ENCODE measurements at places on chromosomes 1 and 21.

DNA sequence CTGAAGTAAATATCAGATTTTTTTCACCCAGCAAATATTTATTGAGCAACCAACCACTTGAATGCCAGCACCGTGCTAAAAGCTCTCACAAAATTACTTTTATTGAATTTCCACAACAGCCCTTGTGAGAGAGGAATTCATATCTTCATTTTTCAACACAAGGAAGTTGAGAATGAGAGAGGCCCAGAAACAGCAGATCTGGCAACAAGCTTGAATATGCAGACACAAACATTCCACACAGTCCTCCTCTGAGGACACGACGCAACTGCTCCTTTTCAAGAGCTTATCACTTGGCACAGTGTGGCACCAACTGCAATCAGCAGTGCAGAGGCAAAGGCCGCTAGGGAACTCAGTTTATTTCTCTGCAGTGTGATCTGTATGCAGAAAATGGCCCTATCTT is 32.2 kb upstream of the IFNAR2 start:
- no peak for DNase-seq

DNA sequence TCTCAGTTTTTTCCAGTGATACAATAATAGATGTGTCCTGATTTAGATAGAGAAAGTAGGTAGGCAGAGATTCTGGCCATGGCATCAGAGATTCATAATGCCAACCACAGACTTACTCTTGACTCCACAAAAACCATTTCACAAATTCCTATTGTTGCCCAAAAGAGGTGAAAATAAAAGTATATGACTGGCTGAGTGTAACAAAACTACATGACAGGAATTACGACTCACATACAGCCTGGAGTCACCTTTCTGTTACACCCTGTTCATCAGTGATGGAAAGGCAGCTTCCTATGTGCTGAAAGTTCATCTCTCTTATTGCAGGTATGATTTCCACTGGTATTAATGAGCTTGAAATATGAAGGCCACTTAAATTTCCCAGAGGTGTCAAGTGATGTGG is 72.3 kb downstream of the MPZL1 start:
- no peak for DNase-seq

- no peak for DNase-seq
Measured at GRCh38 chr1:232635778-232636356, 5.9 kb upstream of the SIPA1L2 start.

DNA sequence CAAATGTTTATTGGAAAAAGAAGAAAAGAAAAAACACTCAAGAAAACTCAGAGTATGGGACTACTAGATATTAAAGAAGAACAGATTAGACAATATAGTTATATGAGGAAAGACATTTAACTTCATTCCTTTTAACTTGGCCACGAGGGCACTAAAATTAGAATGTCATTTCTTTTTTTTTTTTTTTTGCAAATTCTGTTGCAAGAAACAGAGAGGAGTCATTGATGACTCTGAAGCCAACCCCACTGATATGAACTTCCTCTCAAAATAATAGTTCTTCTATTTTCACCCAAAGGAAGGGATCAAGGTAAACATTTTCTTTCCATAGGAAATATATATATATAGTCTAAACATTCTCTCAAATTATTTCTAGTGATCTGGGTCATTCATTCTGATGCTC is 24.6 kb upstream of the PEX19 start:
- DNase-seq: no peak

DNA sequence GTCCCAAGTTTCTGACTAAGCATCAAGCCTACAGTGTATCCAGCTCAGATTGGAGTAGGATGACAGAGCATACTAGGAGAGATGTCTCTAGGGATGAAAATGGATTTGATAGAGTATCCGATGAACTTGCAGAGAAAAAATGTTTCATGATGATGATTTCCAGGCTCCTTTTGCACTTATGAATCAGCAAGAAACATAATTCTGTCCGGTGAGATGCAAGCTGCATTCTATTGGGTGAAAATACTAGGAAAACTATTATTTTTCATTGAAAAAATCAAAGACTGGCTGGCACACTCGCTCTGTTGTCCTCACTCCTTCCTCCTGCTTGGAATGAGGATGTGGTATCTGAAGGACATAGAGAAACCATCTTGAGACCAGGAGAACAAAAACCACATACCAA is 35.4 kb upstream of the RAB3GAP2 start:
- no peak for DNase-seq

- DNase-seq: no peak
Measured at GRCh38 chr21:44574457-44575306, 1.2 kb downstream of the KRTAP10-4 start.

GRCh38 chr1:179888071-179888470 is 6.0 kb downstream of the TOR1AIP1 start:
- DNase-seq: no peak

GRCh38 chr1:48285525-48285924 is 63.0 kb downstream of the SLC5A9 start:
- DNase-seq: no peak

DNA sequence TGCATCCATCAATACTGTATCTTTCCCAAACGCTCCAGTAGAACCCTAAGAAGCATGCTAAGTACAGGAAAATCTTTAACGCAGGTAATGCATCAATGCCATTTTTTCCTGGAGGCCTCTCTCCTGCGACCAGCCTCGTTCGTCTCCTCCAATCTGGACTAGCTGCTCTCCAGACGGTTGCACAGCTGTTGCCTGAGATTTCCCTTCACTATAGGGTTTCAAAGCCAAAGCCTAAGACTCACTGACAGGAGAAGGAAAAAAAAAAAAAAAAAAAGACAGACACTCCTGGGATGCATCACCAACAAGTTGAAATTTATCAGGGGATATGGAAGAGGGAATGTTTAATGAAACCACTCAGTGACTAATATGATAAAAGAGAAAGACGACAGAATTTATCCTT is 93.0 kb downstream of the APP start:
- no peak for DNase-seq

DNA sequence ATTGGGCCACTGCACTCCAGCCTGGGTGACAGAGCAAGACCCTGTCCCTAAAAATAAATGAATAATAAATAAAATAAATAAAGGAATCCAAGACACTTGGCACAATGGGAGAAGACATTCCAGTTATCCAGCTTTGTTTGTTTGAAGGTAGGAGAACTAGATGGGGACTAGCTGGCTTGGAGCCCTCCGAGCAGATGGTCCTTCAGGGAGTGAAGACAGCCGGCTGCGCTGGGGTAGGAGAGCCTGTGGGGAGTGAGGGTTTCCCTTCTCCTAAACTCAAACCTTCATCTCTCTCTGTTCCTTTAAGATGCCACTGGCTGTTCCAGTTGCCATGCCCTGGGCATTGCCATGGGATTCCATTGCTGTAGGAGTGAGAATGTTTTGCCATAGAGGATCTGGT is 120.6 kb downstream of the NAV1 start:
- no peak for DNase-seq

DNA sequence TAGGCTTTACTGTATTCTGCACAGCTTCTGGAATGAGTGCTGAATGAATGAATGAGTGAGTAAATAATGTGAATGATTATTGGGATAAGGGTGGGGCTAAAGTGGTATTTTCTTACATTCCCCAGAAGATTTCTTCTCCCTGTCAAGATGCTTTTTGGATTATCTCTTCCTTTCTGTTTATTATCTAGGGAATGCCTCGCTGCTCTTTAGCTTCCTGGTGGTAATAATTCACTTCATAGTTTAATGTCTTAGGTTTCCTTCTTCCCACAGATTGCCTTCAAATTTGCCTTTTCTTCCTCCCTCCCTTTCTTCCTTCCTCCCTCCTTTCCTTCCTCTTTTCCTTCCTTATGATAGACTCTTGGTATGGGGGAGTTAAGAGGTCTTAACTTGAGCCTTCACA is 24.0 kb downstream of the DDR2 start:
- no peak for DNase-seq

DNA sequence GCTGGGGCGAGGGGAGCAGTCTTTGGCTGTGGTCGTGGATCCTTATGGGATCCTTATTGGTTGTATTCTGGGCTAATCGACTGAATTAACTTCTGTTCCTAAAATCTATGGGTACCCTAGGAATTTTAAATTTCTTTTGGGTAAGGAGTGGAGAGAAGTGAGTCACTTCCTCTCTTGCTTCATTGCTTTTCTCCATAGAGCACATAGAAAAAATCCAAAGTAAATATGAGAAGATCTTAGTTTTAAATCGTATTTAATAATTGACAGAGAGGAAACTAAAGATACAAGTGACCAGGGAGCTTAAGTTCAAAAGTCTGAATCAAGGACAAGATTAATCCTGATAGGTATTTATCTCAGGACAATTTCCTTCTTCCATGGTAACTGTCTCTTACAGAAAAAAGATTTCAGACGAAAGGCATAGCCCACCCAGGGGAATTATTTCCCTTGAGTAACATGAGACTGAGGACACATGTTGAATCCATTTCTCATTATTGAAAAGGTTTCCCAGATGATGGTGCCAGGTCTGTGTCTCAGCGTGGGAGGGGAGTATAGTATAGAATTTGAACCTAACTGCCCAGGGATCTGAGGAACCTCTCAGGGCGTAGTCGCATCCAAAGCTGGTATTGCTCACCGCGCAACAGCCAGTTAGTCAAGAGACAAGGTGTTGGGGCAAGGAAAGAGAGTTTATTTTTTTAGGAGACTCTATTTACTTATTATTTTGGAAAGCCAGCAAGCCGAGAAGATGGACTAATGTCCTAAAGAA is 28.7 kb upstream of the FASLG start:
- DNase-seq: no peak

DNA sequence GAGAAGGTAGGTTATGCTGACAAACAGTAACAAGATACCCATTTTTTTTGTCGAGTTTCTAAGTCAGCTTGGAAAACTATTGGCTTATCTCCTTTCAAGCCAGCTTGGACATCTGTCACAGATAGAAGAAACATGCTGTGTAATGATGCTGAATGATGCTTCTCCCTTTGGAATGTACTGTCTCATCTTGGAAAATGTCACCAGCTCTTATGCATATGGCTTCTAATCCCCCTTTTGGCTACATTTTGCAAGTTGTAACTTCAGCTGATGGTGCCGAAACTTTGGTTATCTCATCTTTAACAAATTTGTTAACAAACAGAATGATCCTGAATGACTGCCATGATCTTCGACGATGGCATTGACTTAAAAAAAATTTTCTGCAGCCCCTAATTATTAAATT is 68.8 kb upstream of the ST6GALNAC3 start:
- DNase-seq: no peak

DNA sequence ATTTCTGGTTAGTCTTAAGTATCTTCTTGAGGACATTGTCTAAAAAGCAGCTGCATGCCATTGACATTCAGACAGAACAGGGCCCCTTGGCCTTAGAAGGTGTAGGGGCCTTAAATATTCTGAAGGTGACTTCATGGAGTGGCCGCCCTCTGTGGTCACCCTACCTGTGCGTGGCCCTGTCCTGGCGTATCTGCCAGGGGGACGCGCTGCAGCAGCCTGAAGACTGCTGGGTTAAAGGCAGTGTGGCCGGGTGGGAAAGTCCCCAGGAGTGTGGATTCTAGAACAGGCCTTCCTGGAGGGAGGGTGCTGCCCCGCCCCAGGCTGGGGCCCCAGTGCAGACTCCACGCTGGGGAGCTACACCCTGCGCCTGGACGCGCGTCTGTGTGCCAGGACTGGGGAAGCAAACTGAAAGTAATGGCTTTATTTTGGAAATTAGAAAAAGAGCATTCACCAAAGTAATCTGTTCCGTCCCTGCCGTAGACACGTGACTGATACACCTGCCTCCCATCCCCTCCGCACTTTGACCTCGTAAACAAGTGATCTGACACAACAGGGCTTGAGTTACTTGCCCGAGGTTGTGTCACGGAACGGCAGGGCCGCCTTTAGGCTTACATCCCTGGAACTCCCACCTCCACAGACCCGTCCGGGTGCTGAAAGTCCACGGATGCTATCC is 1.8 kb downstream of the AGPAT3 start:
- DNase-seq: peak; percentile 54

DNA sequence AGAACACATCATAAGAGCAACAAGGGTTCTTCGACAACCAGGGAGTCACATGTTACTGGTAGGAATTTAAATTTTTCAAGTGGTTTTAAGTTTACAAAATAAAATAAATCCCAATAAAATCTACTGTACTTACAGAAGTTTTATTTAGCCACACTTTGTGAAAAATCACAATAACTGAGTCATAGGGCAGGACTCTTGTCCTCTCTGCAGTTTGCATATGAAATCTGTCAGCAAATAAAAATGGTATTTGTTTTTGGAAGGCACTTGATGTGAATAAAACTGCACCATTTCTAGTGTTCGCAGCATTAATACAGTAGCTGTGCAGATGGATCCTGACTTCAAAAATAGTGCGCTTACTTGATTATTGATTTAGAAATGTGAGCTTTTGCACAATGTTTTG is 150.4 kb downstream of the LBR start:
- DNase-seq: no peak

DNA sequence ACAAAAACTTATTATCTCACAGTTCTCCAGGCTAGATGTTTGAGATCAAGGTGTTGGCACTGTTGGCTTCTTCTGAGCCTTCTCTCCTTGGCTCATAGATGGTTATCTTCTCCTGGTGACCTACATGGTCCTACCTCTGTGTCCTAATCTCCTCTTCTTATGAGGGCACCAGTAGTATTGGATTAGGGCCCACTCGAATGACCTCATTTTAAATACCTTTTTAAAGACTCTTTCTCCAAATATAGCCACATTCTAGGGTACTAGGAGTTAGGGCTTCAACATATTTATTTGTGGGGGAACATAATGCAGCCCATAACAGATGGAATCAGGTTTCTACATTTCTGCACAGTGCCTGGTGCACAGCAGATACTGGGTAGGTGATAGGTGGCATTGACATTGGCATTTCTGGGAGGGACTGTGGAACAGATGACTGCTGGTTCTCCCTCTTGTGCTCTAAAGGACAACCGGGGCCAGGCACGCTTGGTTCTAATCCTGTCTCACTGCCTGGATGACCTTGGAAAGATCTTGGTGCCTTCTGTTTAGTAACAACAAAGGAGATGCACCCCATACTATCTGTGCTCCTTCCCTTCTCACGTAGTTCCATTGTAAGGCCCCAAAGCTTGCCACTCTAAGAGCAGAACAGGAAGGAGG is 140.3 kb downstream of the PLPP3 start:
- no peak for DNase-seq

DNA sequence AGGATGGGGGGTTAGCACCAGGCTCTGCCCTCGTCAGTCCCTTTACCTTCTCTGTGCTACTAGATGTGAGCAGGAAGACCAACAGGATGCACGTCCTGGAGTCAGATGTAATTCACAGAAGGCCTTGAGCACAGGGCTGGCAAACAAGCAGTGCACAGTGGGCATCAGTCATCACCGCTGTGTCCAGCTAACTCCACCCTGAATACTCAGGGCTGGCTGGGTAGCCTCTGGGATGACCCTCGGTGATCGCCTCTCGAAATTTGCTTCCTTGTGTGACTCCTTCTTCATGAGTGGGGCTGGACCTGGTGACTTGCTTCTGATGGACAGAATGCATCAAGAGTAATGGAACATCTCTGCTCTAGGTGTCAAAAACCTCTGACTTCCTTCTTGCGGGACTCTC is 92.2 kb upstream of the TMPRSS2 start:
- DNase-seq: no peak

- DNase-seq: no peak
Measured at GRCh38 chr1:87508247-87508787, 179.6 kb downstream of the LMO4 start.

DNA sequence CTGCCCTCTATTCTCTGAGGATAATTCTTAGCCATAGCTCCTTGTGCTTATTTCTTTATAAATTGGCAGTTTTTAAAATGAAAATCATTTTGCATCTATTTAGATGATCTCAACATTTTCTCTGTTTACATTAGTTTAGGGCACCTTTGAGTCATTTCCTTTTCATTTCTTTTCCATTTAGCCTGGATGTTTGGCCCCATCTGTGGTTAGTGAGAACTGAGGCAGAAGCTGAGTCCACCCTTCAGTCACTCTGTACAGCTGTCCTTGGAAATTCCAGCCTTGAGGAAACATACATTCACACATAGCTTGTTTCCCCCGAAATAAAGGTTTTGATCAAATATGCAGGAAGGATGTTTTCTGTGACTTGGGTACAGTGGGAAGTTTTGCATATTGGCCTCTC is 123.7 kb downstream of the NTNG1 start:
- DNase-seq: no peak
